Activated naive CD8-positive, alpha-beta T cell treated with anti-CD3 and anti-CD28 coated beads, Interleukin-2, amount 50 U/mL, for 24 hours (primary cell): ENCODE measurements at places on chromosomes 7 and 10.
A peak's percentile ranks its signal among the peaks of the same experiment; 100 is the strongest.

- DNase-seq = no peak
These were observed 74.2 kb downstream of the JAZF1 start for GRCh38 chr7:28106321-28106829.

DNA sequence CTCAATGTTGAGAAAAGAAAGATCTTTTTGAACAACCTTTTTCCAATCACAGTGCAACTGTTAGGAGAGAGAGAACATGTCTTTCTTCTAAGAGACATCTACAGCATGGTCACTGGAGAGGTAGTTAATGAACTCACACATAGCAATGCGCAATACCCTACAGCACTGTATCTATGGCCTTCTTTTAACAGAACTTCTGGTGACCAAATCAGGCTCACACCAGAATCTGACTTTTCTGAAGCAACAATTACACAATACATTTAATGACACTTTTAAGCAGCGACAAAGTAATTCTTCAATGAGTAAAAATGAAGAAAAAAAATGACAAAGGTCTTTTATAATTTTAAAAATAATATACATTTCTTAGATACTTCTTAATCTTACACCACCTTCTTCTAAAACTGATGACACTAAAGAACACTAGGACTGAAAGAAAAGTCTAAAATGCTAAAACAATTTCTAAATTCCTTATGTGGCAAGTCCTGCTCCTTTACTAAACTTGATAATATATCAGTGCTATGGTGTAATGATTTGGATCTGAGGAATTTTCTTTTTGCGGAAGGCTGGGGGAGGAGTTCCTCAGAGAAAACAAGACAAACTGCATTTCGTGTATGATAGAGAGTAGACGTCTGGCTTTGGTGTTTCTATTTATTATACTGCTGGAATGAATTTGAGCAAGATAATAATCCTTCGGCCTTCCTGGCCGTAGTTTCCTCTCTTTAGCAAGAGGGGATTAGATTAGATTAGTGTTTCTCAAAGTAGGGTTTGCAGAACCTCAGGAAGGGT lies 166.3 kb downstream of the ZNF438 start:
- no peak for DNase-seq

DNA sequence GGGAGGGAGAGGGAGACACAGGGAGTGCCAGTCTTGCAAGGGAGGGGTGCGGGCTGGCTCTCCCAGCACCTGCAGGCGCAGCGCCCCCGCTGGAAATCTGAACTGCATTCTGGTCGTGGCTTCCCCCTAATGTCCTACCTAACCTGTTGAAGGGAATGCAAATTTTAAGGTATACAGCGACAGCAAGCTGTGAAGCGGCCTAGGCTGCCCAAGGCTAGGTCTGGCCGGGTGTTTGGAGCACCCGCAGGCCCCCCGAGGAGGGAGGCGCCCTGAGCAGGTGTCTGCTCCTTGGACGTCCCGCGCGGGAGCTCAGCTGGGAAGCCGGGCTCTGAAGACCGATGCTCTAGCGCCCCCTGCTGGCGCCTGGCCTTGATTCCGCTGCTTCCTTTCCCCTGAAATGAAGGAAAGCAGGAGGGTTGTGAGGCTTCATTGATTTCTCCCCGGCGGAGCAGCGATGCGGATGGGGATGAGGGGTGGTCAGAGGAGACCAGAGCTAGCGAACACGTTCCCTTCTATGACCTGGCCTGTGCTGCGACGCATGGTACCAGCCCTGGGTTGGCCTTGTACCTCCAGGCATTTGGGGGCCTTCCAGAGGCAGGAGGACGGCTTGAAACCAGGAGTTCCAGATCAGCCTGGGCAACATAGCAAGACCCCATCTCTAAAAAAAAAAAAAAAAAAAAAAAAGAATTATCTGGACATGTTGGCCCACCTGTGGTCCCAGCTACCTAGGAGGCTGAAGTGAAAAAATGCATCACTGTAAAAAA lies 601.3 kb downstream of the GALNT17 start:
- DNase-seq = peak; percentile 78

GRCh38 chr10:132329565-132330485 lies 2.2 kb upstream of the LRRC27 start:
- DNase-seq = peak; percentile 40

- no peak for DNase-seq
These were observed 137.2 kb upstream of the ADARB2 start for GRCh38 chr10:1874533-1874932.

GRCh38 chr7:156473476-156474240 lies 166.9 kb upstream of the RNF32 start:
- peak; percentile 34 for DNase-seq
